ENCODE measurements at places on chromosomes 1 and 21.

- DNase-seq: no peak
Measured at GRCh38 chr1:56033321-56034037, 545.9 kb downstream of the PLPP3 start.

GRCh38 chr21:24076179-24076578 is 1531.1 kb downstream of the MRPL39 start:
- DNase-seq: no peak

DNA sequence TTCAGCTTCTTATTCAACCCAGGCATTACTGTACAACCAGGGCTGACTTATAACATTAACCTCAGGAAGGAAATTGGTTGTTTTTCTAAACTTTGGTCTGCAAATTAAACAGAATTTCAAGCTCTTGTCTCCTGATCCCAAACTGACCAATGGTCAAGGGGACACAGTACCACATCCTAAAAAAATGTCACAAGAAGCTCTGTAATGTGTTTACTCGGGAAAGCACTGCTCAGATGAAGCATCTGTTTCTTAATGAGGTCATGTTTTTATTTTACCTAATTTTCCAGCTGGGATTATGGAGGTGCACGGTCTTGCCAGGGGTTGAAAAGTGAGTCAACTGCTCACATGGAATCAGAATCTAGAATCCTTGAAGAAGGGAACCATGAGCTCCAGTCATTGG is 18.7 kb downstream of the ADAMTS5 start:
- no peak for DNase-seq

- no peak for DNase-seq
Measured at GRCh38 chr1:77015748-77016341, 148.6 kb downstream of the ST6GALNAC5 start.

- no peak for DNase-seq
Measured at GRCh38 chr21:42387843-42388340, 8.0 kb downstream of the TMPRSS3 start.

DNA sequence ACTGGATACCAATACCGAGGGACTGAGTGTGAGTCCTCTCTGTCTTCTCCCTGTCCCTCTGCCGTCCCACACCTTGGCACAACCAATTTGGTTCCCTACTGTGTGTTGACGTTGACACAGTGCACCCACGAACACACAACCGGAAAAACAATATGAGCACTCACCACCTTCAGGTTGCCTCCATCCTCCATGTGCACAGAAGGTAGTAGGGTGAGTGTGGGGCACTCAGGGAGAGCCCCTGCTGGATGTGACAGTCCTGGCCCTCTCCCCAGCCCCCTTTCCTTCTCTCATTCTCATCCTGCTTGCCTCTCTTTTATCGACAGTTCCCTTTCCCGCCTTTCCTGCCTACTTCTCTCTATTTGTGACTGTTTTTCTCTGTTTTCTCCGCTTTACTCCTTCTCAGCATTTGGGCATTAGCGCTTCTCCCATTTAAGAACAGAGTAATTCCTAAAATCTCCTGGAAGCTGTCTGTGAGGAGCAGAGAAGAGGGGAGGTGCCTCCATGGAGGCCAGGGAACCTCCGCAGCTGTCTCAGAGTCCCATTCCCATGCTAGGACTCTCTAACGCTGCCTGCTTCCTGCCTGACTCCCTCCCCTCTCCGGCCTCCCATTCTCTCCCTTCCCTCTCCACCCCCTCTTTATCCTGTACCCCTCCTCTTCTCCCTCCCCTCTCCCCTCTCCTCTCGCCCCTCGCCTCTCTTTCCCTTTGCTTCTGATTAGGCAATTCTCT is 16.4 kb downstream of the CADM3 start:
- no peak for DNase-seq

DNA sequence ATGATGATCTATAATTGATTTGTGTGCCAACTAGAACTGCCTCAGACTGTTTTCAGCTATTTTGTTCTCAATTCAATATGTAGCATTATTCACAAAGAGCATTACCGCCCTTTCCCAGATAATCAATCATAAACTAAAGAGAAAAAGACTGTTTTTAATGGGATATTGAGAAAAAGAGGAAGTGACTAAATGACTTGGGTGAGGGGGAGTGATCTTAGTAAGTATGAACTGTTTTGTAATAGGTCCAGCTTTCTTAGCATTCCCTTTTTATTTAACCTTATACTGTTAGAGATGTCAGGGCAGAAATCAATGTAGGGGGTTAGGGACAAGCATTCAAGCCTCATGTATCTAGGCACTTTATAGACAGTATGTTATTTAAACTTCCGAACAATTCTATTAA is 157.8 kb upstream of the DPYD start:
- no peak for DNase-seq

- no peak for DNase-seq
Measured at GRCh38 chr21:34936371-34936789, 112.7 kb downstream of the RUNX1 start.

DNA sequence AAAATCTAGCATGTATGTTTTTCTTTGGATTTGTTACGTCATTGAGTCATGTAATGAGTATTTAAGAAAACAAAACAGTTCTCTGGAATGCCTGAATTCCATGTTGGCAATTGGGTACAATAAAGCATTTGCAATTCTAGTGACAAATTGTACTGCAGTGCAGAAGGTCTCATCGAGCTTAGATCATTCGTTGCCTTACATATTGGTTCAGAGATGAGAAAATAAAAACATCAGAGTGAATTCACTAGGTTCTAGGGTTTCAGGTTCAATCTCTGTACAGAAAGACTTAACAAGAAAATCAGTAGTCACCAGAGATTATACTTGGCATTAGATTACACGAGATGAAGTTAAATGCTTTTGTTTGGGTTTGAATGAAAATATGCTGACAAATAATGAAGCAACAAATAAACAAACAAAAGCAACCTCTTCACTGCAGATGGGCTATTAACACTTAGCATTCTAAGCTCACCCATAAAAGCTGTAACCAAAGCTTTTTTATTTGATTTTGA is 124.7 kb downstream of the RYR2 start:
- DNase-seq: no peak

- DNase-seq: no peak
Measured at GRCh38 chr1:112938210-112938609, 17.8 kb downstream of the SLC16A1 start.

DNA sequence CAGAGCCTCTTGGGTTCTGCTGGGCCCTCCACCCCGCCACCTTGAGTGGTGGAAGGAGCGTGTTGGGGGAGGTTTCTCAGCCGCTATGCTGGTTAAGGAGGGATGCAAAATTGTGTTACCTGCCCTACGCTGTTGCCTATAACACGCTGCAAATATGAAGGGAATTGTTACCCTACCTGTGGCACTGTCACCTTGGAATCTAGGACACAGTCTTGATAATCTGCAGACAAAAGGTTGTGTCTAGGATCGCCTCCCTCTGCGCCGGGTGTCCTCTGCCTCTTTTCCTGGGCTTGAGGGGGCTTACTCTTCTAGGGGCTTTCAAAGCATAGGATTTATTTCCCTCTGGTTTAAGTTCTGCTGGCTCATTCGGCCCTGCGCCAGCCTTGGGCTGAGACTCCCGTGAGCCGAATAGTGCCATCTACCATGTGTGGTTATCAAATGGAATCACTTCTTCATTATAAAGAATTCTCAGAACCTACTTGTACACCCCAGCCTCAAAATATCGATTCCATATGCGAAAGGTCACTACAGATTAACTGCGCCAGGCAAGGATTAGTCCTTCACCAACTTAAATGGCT is 697 bp downstream of the SLC22A15 start:
- DNase-seq: no peak

GRCh38 chr1:232715154-232715553 is 85.2 kb upstream of the SIPA1L2 start:
- DNase-seq: no peak

- DNase-seq: no peak
Measured at GRCh38 chr1:101006553-101006952, 19.0 kb downstream of the DPH5 start.

DNA sequence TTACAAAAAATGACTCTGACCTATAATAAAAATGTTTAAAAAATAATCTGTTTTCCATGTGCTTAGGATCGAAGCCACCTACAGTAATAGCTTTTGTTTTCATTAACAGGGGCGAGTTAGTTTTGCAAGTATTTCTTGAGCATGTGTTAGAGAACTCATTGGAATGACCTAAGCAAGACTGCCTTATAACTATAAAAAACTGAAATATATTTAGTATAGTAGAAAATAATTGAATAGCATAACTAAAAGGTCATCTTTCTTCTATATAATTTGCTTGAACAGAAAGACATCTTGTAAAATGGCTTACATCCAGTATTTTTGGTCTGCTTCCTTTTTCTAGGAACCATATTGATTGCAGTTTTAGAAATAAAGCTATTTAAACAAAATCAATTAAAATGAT is 241.5 kb upstream of the NRIP1 start:
- DNase-seq: no peak

- no peak for DNase-seq
Measured at GRCh38 chr1:204584699-204585372, 68.6 kb downstream of the MDM4 start.

DNA sequence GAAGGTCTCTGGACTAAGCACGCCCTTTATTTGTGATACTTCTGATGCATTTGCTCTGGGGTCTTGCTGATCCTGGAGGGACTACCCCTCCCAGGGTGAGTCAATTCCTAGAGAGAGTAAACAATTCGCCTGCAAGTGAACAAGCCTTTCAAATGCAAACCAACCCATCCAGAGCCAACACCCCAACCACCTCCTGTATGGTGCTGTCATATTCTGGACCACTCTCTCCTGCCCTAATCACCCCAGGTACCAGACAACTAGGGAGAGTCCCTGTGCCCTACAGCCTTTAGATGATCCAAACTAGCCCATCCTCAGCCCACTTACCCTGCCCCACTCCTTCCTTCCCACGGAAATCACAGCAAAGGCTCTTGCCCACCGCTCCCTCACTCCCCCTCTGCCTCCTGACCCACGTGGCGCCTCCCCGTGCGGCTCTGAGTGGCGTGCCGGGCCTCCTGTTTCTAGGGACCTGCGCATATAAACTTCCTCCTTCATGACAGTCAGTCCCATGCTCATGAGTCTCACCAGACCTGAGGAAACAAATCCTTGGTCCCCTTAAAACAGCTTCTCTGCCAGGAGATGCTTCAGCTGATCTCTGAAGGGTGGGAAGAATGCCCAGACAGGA is 37.2 kb downstream of the ACTA1 start:
- no peak for DNase-seq

- no peak for DNase-seq
Measured at GRCh38 chr21:37079211-37079824, 6.3 kb downstream of the TTC3 start.

DNA sequence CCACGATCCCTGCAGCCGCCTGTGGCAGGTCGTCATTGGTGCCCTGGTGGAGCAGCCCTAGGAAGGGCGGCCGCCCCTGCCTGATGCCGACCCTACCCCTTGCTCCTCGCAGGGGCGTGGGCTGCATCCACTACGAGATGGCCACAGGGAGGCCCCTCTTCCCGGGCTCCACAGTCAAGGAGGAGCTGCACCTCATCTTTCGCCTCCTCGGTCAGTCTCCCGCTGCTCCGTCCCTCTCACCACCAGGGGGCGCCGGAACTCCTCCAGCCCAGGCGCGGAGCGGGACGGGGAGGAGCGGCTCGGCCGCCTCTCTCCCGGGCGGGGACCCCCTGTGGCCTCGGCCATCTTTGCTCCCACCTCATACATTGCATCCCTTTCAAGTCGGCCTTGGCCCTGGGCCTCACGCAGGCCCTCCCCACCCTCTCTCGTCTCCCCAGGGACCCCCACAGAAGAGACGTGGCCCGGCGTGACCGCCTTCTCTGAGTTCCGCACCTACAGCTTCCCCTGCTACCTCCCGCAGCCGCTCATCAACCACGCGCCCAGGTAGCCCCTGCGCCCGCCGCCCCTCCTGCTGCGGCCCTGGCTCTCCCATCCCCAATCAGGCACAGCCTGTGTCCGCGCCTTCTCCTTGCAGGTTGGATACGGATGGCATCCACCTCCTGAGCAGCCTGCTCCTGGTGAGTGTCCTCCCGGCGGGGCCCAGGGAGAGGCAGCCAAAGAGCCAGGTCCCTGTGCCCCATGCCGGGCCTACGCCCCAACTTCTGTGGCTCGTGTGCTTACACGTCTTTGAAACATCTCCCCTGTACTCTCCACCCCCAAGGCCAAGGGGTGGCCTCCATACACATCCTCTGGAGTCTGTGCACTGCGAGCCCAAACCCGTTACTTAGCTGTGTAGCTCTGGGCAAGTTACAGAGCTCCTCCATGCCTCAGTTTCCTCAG is 24.7 kb downstream of the CDK18 start:
- peak; percentile 4 for DNase-seq

GRCh38 chr1:27299385-27300271 is 22.3 kb upstream of the TMEM222 start:
- peak; percentile 91 for DNase-seq

DNA sequence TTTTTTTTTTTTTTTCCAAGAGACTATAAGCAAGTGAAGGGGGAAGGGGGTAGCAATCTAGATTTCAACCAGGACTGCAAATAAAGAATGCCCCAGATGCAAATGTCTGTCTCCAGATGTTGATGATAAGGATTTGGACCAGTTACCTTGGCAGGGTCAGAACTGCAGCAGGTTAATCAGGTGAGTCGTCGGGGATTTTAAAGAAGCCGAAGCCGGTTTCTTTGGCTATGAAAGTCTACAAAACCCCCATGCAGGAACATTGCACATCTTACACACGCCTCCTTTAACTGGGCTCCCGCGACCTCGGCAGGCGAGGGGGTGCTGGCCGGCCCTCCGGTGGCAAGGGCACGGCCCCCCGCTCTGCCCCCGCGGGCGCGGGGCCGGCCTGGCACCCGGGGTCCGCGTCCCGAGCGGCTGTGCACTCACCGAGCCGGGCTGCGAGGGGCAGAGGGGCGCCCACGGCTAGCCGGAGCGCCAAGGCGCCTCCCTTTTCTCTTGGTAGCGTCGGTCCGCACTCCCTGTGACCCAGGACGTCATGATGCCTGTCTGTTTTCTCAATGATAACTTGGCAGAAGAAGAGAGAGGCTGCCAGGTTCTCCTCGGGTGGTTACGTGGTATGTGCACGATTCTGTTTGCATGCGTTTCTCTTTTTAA is 366.3 kb upstream of the ESRRG start:
- no peak for DNase-seq

DNA sequence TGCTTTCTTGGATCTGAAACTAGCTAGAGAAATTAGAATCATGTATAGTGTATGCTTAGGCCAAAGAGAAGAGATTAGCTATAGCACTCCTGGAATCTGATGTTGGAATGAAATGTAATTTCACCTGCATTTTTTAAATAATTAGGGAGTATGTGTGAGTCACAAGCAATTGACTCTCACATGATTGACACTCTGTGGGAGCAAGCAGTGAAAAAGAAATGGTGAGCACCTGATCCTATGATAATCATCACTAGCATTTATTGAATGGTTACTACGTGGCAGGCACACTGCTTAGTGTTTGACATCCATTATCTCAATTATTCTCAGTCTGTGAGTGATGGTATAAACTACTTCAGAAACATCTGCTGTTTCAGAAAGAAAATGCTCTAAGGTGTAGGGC is 176.6 kb downstream of the NRIP1 start:
- no peak for DNase-seq

GRCh38 chr1:211715971-211716370 is 40.5 kb upstream of the NEK2 start:
- no peak for DNase-seq

DNA sequence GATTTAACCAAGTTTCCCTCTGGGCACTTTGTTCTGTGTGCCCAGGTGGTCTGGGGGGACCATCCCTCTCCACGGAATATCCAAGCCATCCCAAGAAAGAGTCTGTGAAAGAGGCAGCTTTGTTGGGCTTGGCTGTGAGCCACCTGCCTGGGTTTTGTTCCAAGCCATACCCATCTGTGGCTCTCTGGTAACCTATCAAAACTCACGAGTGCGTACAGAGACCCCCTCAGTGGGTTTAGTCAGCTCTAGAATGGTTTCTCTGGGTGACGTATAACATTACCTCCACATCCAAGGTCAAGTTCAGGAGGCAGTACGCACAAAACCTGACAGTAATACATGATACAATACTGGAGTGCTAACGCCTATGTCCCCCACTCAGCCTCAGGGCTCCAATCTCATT is 54.2 kb downstream of the DNTTIP2 start:
- DNase-seq: no peak
